ENCODE measurements at places on chromosomes 5 and 9.

- no peak for DNase-seq
Measured at GRCh38 chr5:97839341-97840086, 656.5 kb upstream of the RIOK2 start.

- no peak for DNase-seq
Measured at GRCh38 chr5:177602458-177602830, 2.5 kb downstream of the B4GALT7 start.

- no peak for DNase-seq
Measured at GRCh38 chr5:32496104-32496503, 51.6 kb upstream of the ZFR start.

- DNase-seq, result no peak
Measured at GRCh38 chr5:79413112-79413511, 100.8 kb downstream of the HOMER1 start.

GRCh38 chr5:116506488-116506887, 68.1 kb downstream of the SEMA6A start:
- DNase-seq, result no peak

- DNase-seq, result peak; percentile 62
Measured at GRCh38 chr9:105690742-105691141, 3.6 kb upstream of the TMEM38B start.

DNA sequence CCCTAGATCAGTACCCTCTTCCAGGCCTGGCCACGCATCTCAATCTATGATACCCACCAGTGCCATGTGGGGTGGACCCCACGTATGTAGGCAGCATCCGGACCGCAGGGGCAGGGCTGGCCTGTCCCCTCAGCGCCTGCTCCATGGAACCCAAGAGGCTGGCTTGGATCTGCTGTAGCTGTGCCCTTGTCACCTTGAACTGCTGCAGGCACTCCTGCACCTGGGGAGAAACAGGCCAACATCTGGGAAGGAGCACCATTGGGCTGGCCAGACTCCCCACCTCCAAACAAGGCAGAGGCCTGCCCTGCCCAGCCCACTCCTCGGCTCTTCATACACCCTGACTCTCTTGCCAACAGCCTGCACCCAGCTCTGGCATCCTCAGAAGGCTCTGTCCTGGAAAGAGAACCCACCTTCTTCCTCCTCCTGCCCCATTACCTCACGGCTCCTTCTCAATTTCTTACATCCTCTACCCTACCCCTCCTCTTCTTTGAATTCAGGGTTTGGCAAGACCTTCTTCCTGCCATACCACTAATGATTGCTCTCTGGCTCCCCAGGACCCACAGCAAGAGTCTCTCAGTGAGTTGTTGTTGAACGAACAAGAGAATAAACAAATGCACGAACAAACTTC, 7.7 kb downstream of the HK3 start:
- no peak for DNase-seq

- DNase-seq, result no peak
Measured at GRCh38 chr5:116671211-116671736, 96.7 kb upstream of the SEMA6A start.

- no peak for DNase-seq
Measured at GRCh38 chr5:93681432-93681831, 60.0 kb downstream of the POU5F2 start.

DNA sequence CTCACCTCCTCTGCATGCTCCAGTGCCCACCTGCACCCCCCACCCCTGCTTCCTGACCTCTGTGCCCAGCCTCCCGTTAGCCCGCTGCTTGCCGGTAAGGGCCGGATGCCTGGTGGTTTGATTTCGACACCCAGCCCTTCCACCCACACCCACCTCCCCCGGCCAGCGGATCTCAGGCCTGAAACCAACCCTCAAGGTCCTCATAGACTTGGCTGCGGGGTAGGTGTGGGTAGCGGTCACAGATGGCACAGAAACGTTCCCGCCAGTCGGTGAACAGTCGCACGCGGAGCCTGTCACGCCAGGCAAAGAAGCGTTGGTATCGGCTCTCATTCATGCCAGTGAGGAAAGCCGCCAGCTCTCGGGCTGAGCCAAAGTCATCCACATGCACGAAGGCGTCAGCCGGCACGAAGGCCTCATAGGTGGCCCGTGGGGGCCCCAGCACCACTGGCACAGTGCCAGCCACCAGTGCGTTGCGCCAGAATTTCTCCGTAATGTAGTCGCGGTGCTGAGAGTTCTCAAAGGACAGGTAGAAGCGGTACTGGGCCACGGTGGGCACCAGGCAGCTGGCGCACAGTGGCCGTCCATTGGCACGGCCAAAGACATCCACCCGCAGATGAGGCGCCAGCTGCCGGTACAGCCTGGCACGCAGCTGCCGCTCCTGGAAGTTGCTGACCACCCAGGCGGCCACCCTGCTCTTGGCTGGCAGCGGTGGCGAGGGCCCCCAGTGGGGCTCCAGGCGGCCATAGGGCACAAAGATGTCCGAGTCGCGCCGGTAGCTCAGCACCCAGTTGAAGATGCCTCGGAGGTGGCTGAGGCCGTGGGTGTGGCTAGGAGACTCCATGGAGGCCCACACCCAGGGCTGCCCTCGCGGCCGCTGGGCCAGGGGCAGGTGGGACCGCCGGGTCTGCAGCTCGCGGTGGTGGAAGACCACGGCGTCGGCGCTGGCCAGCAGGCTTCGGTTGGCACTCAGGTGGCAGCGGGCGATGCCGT, 1.1 kb downstream of the FUT7 start:
- no peak for DNase-seq

DNA sequence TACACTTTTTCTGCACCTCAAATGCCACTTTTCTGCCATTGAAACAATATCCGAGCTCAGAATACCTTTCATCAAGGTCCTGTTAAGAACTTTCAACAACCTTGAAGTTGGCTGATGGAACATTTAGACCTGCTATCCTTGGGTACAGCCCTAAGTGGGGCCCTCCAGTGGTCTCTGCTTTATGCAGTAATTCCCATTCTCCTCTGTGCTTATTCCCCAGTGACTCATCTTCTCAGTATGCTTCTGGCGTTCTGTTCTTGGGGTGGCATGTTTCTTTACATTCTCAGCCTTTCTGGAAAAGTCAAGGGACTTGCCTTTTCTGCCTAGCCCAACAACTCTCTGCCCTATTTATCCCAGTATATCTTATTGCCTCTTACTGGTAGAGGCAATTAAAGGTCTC, 7.1 kb downstream of the ANP32B start:
- DNase-seq, result peak; percentile 91

- DNase-seq, result no peak
Measured at GRCh38 chr5:126054577-126055347, 368.4 kb upstream of the GRAMD2B start.

GRCh38 chr5:11273180-11273903, 512.3 kb upstream of the DAP start:
- no peak for DNase-seq

- DNase-seq, result no peak
Measured at GRCh38 chr5:113451797-113452196, 17.0 kb upstream of the TSSK1B start.

- DNase-seq, result no peak
Measured at GRCh38 chr5:157485811-157486210, 25.8 kb downstream of the NIPAL4 start.

- no peak for DNase-seq
Measured at GRCh38 chr5:110351430-110351829, 375.0 kb downstream of the TMEM232 start.
